Activated CD4-positive, alpha-beta T cell treated with anti-CD3 and anti-CD28 coated beads for 24 hours (primary cell): ENCODE measurements at places on chromosomes 1 and 21.

DNA sequence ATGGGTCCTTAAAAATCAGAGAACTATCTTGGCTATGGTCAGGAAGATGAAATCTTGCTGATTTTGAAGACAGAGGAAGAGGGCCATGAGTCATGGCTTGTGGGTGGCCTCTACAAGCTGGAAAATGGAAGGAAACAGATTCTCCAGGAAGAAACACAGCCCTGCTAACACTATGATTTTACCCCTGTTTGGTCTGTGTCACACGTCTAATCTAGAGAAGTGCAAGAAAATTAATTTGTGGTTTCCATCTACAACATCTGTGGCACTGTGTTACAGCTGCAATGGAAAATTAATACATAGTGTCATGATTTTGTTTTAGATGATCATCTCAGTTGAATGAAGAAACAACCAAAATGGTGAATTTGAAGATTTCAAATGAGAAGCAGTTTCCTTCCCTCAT is 288.7 kb upstream of the NRIP1 start:
- DNase-seq: no peak

- DNase-seq: no peak
Measured at GRCh38 chr1:980137-980571, 1.7 kb downstream of the PERM1 start.

DNA sequence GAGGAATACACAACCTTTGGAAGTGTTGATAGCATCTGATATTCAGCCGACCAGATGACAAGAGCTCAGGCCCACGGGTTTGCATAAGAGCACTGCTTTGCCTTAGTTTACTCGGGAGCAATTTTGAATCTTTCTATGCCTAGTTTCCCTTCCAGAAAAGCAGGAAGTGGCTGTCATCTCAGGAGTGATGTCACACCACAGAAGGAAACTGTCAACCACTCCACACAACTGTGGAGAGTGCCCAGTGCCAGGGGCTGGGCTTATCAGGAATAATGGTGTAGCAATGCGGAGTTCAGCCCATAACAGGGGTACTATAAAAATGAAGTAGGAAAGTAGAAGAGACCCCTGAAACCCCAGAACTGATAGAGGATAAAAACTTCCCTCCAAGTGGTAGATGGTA is 28.4 kb downstream of the NTPCR start:
- DNase-seq: no peak

DNA sequence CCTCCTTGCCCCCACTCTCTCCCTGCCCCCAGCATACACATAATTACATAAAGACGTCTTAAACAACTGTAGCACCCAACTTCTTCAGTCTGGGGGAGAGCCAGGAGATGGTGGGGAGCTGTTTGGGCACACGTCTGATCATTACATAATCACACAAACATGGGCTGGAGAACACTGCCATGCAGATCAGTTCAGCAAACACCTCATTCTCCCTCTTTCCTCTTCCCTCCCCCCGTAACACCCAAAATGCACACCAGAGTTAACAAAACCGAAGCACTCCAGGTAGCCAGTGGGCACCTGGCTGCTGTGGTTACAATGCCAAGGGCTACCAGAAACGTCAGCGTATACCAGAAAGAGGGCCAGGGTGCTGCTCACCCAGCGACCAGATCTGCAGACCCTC is 1.6 kb downstream of the HIVEP3 start:
- no peak for DNase-seq

DNA sequence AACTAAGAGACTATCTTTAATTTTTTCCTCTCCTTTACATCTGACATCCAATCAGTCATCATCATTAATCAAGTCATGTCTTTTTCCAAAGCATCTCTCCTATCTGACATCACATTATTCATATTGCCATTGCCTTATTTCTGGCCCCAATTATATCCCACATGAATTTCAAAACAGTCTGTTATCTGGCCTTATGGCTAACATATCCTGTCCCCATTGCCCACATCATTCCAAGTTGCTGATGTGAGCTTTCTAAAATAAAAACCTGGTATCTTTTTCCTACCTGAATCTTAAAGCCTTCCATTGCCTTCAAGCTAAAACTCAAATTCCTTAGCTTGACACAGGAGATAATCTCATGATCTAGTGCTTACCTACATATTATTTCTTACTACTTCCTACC is 283.9 kb downstream of the LRRC40 start:
- no peak for DNase-seq

- DNase-seq: no peak
Measured at GRCh38 chr1:26017606-26018005, 4.0 kb upstream of the EXTL1 start.

GRCh38 chr1:156465747-156466365 is 34.7 kb downstream of the MEF2D start:
- DNase-seq: no peak

DNA sequence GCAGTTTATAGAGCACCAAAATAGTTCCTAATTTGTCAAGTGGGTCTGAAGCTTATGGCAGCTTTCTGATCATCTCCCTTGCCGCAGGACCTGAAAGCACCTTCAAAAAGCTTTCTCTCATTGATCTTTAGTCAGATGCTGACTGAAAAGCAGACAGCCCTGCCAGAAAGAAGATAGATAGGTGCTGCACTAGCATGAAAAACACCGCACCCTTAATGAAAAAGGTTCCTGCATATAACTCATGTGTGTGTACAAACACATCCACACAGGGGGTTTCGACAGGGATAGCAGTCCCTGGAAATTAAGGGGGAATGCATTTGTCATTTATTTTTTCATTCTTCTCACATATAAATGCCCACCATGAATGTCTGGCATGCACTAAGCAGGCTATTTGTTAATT is 361.7 kb upstream of the SNX7 start:
- DNase-seq: no peak

GRCh38 chr21:45591619-45592207 is 49.5 kb upstream of the SLC19A1 start:
- no peak for DNase-seq

DNA sequence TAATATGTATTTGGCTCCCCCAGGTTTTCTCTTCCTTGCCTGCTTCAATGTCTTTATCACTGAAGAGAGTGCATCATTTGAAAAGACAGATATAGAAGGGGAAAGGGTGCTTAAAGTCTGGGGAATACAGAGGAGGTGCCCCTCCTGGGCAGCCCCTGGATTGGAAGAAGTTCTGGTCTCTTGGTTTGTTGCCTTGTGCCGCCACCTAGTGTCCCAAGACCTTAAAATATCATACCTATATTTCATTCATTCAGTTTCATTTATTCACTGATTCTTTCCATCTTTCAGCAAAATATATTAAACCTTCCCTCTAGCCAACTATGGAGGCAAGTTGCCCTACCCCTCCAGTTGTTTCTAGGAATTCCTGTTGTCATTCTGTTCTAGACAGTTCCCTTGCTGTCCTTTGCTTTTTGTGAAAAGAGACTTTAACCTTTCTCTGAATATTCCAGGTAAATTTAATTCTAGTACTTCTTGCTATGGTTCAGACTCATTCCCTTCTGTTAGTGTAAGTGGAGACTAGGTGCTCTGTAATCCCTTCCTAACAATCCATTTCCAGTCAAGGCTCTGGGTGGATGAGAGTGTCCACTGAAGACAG is 56.1 kb downstream of the MEF2D start:
- DNase-seq: no peak

DNA sequence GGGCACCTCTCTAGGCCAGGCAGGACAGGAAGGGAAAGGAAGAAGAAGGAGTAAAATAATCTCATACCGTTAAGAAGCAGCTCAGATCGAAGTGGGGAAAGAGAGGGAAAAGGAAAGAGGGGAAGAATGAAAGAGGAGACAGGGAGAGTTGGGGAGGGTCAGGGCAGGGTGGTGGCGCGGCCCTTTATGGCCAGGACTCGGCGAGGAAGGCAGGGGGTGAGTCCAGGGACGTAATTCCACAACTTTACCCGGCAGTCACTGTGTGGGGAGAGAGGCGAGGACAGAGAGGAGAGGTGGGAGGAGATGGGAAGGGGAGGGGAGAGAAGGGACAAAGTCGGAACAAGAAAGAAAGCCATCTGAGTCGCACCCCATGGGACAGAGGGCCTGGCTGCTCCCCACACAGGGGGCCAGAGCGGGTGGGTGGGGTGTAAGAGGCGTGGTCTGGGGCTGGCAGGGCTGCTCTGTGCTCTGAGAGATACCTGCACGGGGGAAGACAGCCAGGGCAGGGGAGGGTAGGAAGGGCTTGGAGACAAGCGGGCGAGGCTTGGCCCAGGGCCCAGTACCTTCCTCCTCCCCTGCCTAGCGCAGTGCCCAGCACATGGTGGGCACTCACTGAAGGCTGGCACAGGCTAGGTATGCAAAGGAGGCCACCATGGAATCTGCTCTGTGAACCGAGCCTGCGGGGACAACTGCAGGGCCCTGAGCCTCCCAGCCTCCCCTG is 49.4 kb downstream of the KIF21B start:
- no peak for DNase-seq

DNA sequence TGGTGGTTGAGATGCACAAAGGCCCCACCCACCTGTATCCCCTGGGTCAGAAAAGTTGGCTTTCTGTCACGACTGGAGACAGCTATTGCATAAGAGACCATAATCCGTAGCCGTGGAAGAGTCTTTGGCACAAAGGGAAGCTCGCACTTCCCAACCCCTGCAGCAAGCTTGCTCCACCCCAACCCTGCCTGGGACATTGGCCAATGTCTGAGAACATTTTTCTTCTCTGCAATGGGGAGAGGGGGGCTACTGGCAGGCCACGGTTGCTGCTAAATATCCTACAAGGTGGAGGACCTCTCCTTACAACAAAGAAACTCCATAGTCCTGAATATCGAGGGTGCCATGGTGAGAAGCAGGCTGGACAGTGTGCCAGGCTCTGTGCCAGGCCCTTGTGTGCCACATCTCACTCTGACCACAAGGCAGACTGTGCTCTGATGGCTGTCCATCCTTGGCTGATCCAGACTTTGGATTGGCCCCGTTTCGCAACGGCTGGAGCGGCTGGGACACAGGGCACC is 104.1 kb downstream of the CSMD2 start:
- DNase-seq: no peak

DNA sequence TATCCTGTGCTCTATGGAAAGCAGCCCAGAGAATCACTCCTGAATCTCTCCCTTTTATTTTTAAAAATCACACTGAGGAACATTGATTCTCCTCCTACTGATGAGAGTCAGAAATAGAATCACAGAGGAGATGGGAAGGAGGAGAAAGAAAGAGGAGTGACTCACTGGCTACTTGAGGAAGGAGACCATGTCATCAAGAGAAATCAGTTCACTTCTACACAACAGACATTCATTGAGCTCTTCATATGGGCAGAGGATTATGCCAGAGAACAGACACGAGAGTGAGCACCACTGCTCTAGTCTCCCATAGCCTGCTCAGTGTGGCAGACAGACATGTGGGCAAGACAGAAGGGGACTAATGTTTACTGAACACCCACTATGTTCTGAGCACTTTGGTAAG is 44.2 kb downstream of the RAB3B start:
- DNase-seq: no peak

DNA sequence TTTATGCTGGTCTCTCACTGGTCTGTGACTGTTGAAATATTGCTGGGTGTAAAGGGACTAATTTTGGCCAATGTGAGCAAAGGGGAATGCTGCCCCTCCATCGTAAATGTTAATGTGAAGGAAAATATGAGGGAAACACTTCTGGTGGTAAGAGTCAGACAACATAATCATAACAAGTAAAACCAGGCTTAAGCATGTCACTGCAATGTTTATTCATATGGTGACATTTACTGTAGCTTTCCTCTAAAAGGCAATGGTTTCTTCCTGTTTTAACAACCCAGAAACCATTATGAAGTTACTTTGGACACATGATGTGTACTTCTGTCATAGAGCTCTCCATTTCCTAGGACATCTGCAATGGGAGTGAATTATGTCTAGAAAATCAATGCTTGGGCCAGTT is 358.0 kb downstream of the LMO4 start:
- no peak for DNase-seq

- DNase-seq: peak; percentile 60
Measured at GRCh38 chr1:6127587-6128163, 52.4 kb downstream of the CHD5 start.

GRCh38 chr1:173489929-173490328 is 12.8 kb downstream of the PRDX6 start:
- DNase-seq: no peak

DNA sequence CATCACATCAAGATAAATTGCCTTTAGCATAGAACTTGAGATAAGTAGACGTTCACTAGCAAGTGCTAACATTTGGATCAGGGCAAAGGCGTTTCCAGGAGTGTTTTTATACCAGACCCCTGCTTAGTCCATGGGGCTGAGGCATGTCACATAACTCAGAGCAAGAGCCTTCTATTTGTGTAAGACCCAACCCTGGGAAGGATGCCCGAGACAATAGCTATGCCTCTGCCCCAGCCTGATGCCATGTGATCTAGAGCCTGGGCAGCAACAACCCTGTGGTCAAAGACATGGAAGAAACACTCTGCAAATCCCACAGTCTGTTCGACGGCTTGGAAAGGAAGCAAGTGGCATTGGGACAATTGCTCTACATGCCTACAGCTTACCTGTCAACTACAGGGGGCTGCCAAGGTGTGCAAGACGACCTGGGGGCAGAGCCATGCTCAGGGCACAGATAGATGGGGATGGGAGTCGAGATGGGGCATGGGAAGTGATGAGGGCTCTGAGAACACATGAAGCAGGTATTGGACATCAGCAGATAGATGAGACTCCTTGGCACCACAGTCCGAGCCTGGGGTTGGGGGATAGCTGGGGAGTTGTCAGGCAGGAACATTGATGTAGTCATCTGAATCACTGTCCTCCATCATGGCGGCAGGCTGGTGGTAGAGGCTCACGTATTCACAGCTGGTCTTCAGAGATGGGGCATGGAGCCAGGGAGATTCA is 7.3 kb downstream of the IL24 start:
- no peak for DNase-seq

- DNase-seq: no peak
Measured at GRCh38 chr1:86953167-86953566, 38.7 kb downstream of the HS2ST1 start.

DNA sequence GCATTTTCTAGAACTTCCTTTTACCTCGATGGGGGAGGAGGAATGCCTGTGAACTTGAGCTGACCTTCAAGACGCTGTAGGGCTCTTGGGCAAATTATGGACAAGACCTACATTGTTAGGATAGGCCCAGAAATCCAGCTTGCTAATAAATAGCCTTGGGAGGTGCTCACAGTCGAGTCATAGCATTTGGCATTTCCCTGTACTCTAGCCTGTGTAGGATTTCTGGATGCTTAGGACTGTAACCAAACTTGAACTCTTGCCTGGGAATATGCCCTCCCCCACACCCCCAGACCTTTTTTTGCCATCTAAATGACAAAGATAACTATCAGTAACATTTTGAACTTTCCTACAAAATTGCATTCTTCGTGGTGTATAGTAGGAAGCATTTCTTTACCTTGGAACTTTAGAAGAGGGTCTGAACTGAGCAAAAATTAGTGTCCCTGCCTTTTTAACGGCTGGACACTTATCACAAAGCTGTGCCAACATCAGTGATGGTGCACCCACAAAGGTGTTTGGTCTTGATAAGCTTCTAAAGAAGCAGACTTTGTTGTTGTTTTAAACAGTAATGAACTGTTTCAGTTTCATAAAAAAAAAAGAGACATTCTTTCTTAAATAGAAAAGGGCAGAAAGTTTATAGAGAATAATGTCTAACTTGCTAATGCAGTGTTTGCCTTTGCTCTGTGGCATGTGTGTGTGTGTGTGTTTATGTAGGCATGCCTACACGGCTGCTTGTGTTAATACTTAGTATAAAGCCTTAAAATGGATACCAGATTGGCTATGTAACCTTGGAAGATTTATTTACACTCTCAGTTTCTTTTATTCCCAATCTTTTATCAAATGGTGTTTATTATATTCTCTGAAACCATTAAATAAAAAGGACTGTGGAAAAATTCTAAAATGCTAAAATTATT is 88.2 kb downstream of the NFIA start:
- no peak for DNase-seq
